ENCODE measurements at places on chromosomes 4 and X.

GRCh38 chr4:37830640-37831039 lies 4.2 kb downstream of the PGM2 start:
- no peak for DNase-seq

DNA sequence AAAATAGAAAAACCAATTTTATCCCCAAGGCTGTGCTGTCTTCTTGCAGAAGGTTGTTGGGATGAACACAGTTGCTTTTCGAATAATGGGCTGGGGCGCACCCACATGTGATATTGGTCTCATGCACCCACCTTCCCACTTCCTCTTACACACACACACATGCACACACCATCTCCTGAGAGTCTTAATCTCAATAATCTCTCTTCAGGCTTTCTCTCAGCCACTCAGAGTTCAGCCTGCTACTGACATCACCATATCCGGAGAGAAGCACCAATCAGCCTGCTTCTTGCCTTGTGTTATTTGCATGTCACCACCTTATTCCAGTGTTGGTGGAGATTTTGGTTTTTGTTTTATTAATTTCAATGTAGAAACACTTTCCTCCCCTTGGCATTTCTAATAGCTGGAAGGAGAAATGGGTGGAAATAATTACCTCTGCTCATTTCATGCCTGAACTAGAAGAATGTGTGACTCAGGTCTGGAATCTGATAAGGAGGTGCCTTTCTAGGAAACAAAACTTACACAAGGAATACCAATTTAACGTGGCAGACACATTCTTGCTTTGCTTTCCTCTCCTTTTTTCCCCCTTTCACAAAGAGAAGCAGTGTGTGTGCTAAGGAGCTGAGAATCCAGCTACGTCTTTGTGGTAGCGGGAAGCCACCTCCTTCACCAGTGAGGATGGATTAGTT lies 400.2 kb downstream of the MID1IP1 start:
- peak; percentile 3 for DNase-seq

DNA sequence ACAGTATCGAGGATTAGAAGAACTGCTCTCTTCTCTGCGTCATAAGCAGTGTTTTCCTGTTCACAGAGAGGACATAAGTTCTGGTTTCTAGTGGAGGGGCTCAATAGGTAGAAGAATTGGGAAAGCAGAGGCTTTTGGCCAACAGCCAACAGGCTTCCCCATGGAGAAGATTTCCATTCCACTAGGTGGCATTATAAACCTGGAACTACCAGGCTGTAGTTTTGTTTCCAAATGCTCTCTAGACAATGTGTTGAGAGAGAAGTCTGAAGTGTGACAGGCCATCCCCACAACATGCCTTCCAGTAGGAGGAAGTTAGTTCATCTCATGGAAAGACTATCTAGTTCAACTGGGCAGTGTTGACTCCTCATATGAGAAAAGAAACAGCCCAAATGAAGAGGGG lies 63.8 kb upstream of the ANXA10 start:
- no peak for DNase-seq

DNA sequence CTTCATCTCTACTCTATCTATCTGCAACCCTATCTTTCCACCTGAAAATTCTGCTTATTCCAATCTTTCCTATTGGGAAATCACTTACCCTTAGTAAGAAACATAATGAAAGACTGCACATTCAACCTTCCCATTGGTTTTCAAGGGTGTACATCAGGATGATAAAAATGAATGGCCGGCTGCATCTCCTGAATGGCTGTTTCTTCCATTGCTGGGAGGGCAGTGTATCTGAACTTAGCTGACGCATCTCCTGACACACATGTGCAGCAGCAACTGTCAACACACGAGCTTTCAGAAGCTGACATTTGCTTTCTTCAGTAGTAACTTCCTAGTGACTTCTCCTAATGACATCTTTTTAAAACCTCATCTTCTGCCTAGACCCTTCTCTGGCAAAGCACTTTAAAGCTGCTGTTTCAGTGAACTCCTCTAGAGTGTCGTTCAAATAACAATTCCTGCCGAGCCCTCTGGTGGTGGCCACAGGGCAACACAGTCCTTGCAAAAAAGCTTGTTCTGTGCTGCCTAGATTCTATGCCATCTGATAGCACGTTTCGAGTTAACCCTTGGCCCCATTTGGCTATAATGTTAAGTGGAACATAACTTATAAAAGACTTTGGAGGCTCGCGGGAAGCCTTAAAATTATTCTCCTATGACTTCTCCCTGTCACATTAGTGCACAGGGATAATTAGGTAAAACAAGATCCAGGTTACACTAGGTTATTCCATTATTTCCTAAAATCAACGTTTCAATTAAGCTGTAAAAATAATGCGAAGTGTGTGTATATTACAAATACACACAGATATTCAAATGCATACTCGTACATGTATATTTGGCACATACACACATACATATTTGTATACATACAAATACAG lies 2340.7 kb downstream of the PCDH7 start:
- DNase-seq = no peak

- no peak for DNase-seq
Observed at GRCh38 chr4:167838686-167839085, 253.7 kb upstream of the ANXA10 start.

DNA sequence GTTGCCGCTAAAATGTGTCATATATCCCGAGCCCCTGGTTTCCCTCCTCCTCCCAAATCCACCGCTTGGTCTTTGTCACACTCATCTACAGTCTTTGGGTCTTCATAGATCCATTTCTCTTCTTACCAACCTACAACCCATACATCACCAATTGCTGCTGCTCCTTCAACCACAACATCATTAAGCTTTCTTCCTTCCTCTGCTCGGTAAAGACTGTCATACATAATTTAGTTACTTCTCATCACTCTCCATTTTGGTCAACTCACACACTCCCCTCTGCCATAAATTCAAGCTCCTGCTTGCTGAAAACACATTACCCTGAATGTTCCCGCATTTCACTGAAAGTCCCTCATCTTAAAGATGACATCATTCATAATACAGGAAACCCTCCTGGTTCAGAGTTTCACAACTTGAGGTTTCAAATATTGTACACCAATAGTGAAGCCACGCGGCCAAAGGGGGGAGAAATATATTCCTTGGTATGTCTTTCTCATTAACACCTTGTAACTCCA lies 1.7 kb upstream of the DCTD start:
- DNase-seq = no peak

DNA sequence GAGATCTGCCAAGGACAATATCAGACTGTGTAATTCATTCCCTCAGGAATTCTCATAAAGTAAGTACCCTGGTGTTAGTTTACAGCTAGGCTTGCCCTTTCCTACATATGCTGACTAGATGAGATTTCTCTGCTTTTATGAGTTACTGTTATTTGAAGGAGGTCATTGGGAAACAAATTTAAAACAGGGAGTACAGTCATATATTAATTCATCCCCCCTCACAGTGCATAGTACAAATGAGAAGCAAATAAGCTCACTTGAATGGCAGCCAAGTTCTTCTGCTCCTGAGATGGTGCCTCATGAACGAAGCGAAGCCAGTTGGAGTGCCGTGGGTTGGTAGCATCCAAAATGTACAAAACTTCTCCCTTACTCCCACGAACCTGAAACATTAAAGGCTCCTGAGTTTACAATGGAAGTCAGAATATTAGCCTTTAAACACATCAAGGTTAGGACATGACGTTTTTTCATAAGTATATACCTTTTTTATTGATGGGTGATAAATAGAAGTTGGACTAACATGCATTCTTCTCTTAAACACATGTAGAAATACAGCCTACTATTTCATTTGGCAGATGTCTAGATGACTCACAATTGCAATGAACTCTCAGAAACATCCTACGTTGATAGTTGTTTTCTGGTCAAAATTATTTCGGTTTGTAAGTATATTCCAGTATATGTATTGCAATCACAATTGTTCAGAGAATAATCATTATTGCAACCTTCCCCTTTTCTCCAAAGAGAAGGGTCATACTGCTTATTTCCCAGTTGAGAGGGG lies 69.2 kb downstream of the PRDM5 start:
- DNase-seq = no peak

DNA sequence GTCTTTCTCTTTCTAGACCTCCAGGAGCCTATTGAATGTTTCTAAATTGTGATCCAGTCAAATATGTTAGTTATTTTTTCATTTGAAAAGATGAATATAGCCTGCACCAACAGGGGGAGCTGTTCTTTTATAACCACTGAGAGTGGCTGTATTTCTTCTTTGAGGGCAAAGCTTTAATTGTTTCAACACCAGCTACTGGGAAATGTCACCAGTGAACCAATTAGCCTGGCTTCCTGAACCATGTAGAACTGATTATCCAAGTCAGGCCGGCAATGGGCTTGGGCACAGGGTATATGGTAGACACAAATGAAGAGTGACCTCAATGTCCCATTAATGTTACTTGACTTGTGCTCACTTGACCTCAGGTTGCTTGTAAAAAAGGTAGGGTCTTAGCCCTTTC lies 4.8 kb upstream of the DAPP1 start:
- DNase-seq = peak; percentile 24

DNA sequence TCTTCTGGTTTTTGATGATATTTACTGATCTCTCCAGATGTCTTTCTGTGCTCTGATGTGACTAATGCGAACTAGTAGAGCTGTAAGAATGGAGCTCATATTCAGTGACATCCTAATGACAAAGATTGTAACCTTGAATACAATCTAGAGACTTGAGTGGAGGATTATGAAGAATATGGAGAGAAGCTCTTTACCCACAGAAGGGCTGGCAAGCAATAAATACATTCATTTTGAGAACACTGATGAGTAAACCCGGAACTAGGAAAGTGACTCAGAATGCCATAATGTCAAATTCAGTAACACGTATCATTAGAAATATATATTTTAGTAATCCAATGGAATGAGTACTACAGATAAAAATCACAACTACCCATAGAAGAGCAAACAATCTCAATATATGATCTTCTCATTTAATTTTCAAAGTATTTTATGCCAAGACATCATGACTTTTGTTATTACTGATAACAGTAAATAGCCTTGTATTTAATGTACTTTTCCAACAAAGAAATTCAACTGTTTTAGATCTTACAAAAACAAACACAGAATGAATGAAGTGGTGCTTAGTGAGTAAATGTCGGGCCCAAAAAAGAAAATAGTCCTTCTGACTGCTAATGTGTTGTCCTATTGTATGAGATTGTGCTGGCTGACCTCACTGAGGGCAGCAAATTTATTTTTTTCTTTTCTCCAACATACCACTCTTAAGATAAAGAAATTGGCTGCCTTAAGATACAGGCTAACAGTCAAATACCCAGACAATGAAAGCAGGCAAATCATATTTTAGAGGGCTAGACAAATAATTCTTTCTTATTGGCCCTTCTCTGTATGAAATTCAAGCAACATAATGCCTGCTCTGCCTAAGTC lies 49.2 kb upstream of the HDAC8 start:
- DNase-seq = no peak

DNA sequence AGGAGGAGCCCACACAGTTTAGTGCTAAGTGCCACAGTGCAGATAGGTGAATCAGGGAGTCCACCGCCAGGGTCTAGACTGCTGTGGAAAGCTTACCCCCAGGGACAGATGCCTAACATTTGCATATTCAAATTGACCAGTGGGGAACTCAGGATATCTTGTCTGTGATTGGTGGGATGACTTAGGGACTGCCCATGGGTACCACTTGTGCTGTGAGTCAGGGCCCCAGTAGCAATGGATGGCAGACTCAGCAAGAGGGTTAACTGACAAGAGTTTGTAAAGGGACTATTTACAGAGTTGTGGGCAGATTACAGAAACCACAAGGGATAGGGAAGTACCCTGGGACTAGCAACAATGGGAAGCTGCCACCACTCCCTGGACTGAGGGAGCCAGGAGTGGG lies 282.1 kb downstream of the BCOR start:
- no peak for DNase-seq

DNA sequence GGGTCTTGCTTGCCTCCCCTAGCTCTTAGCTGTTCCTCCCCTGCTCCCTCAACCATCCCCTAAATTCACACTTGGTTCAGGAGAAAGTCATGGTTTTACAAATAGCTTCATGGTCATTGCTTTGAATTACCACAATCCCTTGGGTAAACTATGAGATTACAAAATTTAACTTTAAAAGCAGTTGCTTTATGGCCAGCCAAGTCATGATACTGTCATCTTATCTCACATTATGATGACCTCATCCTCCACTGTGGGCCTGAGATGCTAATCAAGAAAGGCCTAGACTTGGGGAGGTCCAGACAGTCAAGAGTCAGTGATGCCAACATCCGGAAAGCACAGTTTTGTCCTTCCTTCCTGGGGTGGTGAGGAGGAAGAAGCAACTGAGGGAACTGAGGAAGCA lies 10.5 kb upstream of the FGF16 start:
- no peak for DNase-seq

GRCh38 chrX:40245488-40246071 lies 147.8 kb upstream of the BCOR start:
- no peak for DNase-seq

DNA sequence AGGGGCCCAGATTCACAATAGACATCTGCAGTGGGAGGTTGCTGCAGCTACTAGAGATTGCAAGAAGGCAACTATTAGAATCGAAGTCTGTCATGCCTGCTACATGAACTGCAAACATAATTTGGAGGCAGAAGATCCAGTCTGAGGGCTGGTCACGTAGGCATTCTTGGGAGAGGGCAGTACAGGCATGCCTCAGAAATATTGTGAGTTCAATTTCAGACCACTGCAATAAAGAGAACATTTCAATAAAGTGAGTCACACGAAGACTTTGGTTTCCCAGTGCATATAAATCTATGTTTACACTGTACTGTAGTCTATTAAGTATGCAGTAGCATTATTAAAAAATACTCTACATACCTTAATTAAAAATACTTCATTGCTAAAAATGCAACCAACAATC lies 585.8 kb upstream of the FAT1 start:
- no peak for DNase-seq

- no peak for DNase-seq
Observed at GRCh38 chr4:128371001-128371777, 83.6 kb upstream of the PGRMC2 start.

GRCh38 chrX:135481696-135482179 lies 38.7 kb upstream of the INTS6L start:
- DNase-seq = no peak

- DNase-seq = no peak
Observed at GRCh38 chrX:107804427-107804826, 21.2 kb upstream of the MID2 start.

DNA sequence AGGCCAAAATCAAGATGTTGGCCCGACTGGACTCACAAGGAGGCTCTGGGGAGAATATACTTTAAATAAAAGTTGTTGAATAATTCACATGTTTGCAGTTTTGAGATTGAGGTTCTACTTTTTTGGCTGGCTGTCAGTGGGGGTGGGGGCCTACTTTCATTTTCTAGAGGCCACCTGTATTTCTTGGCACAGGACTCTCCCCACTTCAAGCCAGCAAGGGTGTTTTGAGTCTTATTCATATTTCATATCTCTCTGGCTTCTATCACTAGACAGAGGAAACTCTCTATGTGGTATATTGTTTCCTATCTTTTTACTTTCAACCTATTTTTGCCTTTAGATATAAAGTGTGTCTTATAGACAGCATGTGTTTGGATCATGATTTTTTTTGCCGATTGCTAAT lies 266.4 kb downstream of the PRR32 start:
- DNase-seq = no peak

- DNase-seq = no peak
Observed at GRCh38 chr4:22814906-22815305, 122.2 kb downstream of the GBA3 start.
